ENCODE measurements at places on chromosomes 5 and 9.

DNA sequence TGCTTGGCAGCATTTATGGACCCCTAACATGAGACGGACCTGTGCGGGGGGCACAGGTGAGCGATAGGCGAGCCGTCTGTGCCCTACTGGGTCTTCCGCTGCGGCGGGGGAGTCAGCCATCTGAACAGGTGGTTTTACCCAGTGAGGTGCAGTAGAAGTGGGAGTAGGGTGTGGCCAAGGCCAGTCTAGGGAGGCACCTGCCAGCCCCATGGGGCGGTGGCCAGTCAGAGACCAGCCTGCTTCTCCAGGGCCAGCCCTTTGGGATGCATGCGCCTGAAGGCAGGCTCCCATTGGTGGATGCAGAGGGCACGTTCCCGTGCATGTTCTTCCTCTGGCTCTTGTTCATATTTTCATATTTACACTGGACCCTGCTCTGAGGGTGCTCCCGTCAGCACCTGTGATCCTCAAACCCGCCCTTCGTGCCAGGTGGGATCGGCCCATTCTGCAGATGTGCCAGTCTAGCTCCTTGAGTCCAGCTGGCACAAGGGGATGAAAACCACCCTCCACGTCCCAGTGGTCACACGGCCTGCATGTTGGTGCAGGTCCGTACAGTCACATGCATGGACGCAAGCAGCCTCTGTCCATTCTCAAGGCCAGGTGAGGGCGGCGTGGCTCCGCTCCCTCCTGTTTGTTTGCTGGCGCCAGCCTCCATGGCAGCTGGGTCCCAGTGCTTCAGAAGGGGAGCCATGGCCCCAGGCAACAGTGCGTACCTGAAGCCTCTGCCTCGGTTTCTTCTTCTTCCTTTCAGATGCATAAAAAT is 9.0 kb downstream of the COL5A1 start:
- peak; percentile 12 for DNase-seq
- H3K27me3 ChIP-seq, result no peaks in the 10 kb centered on the region
- H3K4me3 ChIP-seq, result no peak overlapping the region
- H3K36me3 ChIP-seq, result no peaks in the 10 kb centered on the region

GRCh38 chr9:32218100-32218767 is 166.2 kb upstream of the ACO1 start:
- H3K27ac ChIP-seq, result no peak overlapping the region
- H3K4me1 ChIP-seq, result no peaks in the 10 kb centered on the region
- no peaks in the 10 kb centered on the region for H3K36me3 ChIP-seq
- DNase-seq, result no peak

DNA sequence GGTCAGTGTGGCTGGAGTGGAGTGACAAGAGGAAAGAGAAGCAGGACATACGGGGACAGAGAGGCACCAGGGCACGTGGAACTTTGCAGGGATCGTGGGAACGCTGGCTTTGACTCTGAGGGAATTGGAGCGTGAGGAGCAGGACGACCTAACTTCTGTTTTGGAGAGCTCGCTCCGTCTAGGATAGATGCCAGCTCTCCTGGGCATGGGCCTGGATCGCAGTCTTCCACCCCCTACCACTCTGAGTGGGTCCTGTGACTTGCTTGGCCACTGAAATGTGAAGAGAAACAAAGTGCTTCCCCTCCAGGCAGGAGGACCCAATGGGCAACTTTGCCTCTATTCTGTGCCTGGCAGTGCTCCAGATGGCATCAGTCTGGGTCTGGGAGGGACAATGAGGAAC is 8.7 kb upstream of the SH3PXD2B start:
- H3K27me3 ChIP-seq, result no peaks in the 10 kb centered on the region
- H3K27ac ChIP-seq, result no peak overlapping the region
- H3K36me3 ChIP-seq, result no peaks in the 10 kb centered on the region
- no peak overlapping the region for H3K4me3 ChIP-seq

GRCh38 chr9:93194641-93195040 is 10.7 kb downstream of the WNK2 start:
- no peak overlapping the region for H3K27ac ChIP-seq
- peaks cover 92% of the 10 kb centered on the region for H3K4me1 ChIP-seq
- H3K36me3 ChIP-seq, result no peaks in the 10 kb centered on the region
- no peak for DNase-seq

DNA sequence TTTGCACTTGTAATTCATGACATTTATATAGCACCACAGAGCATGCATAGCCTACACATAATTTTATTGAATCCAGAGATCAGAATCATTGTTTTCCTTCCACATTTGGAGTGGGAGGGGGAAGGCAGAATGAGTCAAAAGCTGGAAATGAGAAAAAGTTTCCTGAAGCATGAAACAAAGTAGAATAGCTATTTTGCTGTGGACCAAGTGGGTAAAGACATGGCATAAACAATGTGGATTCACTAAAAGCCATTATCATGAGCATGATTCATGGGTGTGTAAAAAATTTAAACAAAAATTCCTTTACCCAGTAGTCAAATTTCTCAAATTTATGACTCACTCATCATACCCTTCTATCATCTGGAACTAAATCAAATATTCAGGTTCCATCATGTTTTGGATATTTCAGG is 97.9 kb downstream of the YIPF5 start:
- H3K4me1 ChIP-seq, result no peaks in the 10 kb centered on the region
- H3K27me3 ChIP-seq, result no peaks in the 10 kb centered on the region
- no peak overlapping the region for H3K4me3 ChIP-seq
- no peak for DNase-seq

DNA sequence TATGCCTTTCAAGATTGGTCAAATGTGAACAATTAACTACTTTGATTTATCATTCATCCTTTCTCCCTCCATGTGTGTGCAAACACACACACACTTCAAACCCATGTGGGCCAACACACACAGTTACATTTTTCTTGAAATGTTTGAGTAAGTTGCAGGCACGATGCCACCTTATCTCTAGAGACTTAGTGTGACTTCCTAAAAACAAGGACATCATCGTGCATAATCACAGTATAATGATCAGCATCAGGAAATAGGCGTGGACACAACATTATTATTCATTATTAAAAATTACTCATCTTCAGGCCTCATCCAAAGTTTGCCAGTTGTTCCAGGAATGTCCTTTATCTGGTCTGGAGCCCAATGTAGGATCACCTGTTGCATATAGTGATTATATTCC is 209.5 kb downstream of the GNA14 start:
- H3K4me1 ChIP-seq, result no peaks in the 10 kb centered on the region
- DNase-seq, result no peak
- no peak overlapping the region for H3K27ac ChIP-seq
- no peaks in the 10 kb centered on the region for H3K36me3 ChIP-seq
- H3K27me3 ChIP-seq, result no peaks in the 10 kb centered on the region
- no peak overlapping the region for H3K4me3 ChIP-seq

GRCh38 chr5:99644822-99645221 is 716.0 kb upstream of the CHD1 start:
- H3K4me3 ChIP-seq, result no peak overlapping the region
- DNase-seq, result no peak
- H3K27me3 ChIP-seq, result no peaks in the 10 kb centered on the region
- no peaks in the 10 kb centered on the region for H3K4me1 ChIP-seq
- H3K27ac ChIP-seq, result no peak overlapping the region

- peaks cover 48% of the 10 kb centered on the region for H3K4me1 ChIP-seq
- DNase-seq, result no peak
- no peak overlapping the region for H3K4me3 ChIP-seq
- no peaks in the 10 kb centered on the region for H3K27me3 ChIP-seq
- peaks cover 15% of the 10 kb centered on the region for H3K36me3 ChIP-seq
Observed at GRCh38 chr9:126336736-126337325, 10.2 kb downstream of the MVB12B start.
